ENCODE measurements at places on chromosomes 5 and 9.

- DNase-seq, result no peak
Measured at GRCh38 chr9:1129382-1129781, 79.2 kb downstream of the DMRT2 start.

GRCh38 chr5:158895588-158895987 is 204.1 kb downstream of the EBF1 start:
- DNase-seq, result no peak

GRCh38 chr5:147286296-147286695 is 51.5 kb downstream of the STK32A start:
- DNase-seq, result no peak

DNA sequence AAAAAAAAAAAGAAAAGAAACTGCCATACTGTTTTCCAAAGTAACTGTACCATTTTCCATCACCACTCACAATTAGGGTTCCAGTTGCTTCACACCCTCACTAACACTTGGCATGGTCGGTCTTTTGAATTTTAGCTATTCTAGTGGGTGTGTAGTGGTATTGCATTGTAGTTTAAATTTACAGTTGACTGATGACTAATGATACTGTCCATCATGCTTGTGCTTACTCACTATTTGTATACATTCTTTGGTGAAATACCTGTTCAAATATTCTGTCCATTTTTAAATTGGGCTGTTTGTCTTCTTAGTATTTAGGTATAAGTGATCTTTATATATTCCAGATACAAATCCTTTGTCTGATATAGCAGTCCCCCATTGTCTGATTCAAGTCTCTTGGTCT is 36.2 kb upstream of the ZNF169 start:
- peak; percentile 57 for DNase-seq

- no peak for DNase-seq
Measured at GRCh38 chr9:113559834-113560800, 96.6 kb downstream of the RGS3 start.

DNA sequence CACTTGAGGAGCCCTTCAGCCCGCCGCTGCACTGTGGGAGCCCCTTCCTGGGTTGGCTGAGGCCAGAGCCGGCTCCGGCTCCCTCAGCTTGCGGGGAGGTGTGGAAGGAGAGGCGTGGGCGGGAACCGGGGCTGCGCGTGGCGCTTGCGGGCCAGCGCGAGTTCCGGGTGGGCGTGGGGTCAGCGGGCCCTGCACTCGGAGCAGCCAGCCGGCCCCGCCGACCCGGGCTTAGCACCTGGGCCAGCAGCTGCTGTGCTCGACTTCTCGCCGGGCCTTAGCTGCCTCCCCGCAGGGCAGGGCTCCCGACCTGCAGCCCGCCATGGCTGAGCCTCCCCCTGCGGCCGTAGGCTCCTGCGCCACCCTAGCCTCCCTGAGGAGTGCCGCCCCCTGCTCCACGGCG is 6.2 kb upstream of the SHB start:
- no peak for DNase-seq

DNA sequence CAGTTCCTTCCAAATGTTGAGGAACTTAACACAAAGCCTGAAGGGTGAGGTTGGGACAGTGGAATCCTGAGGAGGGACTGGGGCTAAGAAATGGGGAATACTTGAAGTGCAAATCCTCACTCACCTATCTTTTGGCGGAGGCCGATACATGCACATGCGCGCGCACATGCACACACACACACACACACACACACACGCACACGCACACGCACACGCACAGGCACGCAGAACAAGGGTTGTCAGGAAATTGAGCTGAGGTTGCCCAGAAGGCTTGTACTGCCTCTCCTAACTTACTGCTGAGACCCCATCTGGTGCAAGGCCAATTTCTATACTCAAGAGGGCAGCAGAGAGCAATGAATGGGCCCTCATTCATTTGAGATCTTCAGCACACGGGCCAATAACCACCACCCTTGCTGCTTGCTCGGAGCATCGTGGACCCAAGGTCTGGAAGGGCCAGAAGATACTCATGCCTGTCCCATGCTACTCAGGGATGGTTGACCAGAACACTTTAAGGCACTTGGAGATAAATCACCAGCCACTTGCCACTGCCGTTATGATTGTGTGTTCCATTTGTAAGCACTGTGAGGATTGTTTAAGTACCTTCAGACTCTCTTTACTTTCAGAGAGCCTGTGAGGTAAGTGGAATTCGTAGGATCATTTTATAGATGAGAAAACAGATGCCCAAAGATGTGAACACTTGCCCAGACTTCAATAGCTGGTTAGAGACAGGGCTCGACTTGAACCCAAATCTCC is 21.5 kb downstream of the BTF3 start:
- peak; percentile 85 for DNase-seq

DNA sequence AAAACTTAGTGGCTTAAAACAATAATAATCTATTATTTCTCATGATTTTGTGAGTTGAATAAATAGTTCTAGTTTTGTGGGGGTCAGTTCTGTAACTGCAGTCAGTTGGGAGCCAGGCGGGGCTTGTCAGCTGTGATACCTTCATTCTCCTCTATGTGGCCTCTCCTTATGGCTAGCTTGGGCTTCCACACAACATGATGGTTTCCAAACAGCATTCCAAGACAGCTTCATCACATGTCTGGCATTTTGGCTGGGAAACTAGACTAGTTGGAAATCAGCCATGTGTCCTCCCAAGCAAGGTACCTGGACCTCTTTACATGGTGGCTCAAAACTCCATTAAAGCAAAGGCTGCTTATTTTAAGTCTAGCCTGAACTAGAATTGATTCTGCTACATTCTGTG is 61.4 kb upstream of the RANBP3L start:
- DNase-seq, result peak; percentile 82

- peak; percentile 13 for DNase-seq
Measured at GRCh38 chr9:21160178-21160577, 6.3 kb downstream of the IFNA21 start.

DNA sequence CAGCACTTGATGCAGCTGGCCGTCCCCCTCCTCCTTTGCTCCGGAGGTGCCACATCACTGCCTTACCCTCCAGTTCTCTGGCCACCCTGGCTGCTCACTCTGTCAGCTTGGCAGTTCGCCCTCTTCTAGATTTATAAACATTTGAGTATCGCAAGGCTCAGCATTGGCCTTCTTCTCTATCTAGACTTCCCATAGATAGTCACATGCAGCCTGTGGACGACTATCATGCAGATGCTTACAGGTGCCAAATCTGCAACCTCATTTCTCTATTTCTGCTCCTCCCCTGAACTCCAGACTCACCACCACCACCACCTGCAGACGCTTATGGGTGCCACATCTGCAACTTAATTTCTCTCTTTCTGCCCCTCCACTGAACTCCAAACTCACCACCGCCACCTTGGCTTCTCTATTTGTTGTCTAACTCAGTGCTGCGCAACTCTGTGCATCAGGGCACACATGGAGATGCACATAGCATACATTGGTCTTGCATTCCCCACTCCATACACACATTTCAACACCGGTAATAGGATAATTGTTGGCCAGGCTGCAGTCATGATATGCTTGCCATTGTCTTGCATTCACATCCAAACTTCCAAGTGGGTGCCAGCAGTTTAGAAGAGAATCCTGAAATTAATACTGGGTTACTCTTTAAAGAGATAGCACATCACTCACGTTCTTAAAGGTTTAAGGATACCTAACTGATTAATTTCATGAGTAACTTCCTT is 1.9 kb upstream of the DAP start:
- no peak for DNase-seq

GRCh38 chr5:67291671-67292070 is 95.1 kb upstream of the CD180 start:
- DNase-seq, result no peak

DNA sequence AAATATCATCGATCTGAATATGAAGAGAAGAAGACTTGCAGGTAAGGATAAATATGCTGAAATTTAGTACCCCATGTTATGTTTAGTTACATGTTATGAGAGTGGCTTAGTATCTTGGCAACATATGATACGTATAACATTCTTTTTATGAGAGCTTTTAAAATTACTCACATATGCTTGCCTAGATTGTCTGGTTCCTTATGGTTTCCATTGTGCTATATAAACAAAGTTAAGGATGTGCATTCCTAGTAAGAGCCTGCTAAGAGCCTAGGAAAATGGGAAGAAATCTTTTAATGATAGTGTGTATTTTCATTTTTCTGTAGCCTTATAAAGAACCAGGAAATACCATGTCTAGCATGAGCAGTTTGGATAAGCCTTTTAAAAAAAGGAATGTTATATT is 112.0 kb upstream of the KCNN2 start:
- no peak for DNase-seq

DNA sequence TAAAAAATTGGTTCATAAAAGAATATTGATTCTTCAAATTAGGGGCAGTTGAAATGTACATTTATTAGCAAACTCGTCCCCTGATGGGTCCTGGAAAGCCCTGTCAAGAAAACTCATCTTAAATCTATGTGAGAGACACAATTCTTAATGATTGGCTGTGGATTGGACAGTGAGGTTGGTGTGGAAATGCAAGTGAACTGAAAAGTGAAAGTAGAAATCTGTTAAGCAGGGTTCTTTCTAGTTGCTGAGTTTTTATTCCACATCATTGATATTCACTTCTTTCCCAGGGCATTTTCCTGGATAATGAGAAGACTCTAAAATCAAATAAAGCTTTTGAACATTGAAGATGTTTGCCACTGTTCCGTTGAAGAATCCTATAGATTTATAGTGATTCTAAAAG is 292.4 kb downstream of the MAST4 start:
- DNase-seq, result no peak

DNA sequence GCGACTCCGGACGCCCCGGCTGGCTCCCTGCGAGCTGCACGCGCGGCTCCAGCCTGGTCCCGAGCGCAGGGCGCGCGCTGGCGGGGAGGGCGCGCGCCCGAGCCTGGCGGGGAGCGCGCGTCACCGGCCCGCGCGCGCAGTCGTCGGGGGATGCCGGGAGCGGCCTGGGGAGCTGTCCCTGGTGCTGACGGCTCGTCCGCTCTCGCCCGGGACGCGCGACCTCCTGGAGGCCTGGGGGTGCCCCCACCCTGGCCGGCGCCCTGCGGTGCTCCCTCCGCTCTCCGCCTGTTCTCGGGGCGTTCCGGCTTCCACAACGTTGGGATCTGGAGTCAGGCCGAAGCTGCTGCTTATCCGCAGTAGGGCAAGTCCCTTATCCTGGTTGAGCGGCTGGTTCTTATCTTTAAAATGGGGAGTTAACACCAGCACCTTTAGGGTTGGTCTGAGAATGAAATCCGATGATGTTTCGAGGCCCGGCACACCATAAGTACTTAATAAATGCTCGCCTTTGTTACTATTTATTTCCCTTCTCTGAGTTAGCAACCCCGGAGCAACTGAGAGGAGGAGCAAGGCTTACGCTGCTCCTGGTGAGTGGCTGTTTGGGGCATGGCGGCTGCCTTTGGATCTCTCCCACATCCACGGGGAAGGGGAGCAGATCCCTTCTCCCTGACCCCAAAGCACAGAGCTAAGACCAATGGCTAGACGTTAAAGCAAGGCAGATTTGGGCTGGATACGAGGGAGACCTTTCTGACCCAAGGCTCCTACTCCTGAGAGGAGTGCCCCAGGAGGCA is at the start of gene FAM163B:
TSS of gene FAM163B (minus strand) at position 79 of the 788 bp plus-strand sequence. CDS start 29,166 bp downstream, outside the sequence.
- DNase-seq, result peak; percentile 32

GRCh38 chr5:172334196-172334595 is 50.6 kb upstream of the UBTD2 start:
- DNase-seq, result no peak

- DNase-seq, result no peak
Measured at GRCh38 chr9:85700330-85700729, 41.4 kb downstream of the AGTPBP1 start.

DNA sequence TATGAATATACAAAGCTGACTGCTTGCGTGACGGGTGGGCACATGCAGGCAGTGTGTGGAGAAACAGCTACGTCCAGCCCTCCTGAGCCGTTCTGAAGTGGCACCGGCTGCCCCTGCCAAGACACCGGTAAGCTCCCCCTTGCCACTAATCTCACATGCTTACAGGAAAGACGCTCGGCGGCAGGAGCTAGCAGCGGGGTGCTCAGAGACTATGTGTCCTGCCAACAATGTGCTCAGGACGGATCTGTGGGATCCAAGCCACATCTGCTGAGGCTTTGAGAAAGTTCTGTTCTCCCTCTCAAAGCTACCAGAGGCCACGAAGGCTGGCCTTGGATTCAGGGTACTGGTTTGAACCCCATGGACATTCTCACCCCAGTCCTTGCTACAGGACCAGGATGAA is 157.2 kb upstream of the PHYKPL start:
- DNase-seq, result no peak

DNA sequence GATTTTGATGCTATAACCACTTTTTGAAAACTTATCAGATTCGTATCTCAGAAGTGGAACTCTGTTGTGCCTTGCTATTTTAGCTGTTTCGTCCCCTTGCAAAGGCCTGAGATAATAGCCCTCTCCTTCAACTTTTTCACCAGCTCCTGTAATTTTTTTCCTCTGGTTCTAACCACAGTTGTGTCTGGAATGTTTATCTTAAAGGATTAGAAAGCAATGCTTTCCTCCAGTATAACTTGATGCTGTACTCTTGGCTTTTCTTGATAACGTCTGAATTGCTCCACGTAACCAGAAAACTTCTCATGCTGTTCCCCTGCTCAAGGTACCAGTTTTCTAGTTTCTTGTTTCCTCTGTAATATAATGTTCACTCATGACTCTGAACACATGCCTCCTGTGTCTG is 209.4 kb downstream of the DTWD2 start:
- DNase-seq, result no peak

DNA sequence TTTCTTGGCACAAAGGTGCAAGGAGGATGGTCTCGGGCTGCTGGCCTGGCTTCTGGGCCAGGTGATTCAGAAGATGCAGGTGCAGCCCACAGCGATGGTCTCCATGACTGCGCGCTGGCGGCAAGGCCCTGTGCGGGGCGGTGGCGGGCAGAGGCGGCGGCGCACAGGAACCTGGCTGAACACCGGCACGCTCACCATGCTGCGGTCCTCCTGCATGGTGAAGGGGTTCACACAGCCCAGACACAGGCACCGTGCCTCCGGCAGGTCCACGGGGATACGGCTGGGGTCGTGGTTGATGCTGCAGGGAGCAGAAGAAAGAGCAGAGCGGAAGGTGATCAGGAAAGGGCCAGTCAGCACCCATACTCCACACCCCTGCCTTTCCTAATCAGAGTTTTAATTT is 4.8 kb downstream of the IL17B start:
- DNase-seq, result no peak

GRCh38 chr5:95508550-95508949 is 46.2 kb downstream of the SKIC3 start:
- no peak for DNase-seq

DNA sequence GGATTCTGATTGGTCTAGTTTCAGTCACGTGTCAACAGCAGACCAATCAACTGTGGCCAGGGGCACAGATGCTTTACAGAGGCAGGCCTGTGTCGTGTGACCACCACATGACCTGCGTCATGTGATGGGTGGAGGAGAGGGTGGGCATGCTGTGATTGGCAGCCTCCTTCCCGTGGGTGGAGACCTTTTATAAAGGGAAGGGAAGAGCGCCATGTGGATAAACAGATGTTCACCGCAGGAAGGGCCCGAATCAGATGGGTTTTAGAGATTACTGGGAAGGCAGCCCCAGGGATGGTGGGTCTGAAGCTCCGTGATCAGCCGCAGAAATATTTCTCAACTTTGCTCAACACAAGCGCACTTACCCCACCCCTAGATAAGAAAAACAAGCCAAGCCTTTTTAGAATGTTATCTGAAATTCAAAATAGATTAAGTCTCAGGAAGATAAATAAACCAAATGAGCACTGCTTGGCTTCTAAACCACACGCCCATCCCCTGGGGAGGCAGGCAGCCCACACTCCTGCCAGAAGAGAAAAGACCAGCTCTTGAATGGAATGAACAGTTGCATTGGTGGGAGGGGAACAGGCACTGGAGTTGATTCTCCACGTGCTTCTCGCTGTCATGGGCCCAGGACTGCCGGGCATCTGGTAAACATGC is 43.6 kb downstream of the ROPN1L start:
- no peak for DNase-seq

Measured in epithelial cell of esophagus (primary cell).